ENCODE measurements at places on chromosomes 16 and 17.

DNA sequence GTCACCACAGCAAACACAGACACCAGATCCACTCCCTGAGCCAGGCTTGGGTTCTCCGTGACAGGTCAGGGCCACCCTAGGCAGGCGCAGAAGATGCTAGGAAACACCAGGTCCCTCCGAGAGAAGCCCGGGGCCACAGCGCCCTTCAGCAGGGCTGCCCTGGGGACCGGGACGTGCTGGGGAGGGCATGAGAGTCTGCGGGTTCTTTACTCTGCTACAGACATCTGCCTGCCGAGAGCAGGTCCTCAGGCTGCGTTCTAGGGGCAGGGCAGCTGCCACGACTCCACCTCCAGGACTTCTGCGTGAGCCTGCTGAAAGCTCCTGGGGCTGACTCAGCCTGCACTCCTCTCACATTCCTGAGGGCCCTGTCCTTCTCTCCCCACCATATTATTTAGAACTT lies 11.4 kb downstream of the MYLK3 start:
- no peak for DNase-seq

- DNase-seq: no peak
These were observed 2.2 kb downstream of the TOX3 start for GRCh38 chr16:52544703-52545102.

DNA sequence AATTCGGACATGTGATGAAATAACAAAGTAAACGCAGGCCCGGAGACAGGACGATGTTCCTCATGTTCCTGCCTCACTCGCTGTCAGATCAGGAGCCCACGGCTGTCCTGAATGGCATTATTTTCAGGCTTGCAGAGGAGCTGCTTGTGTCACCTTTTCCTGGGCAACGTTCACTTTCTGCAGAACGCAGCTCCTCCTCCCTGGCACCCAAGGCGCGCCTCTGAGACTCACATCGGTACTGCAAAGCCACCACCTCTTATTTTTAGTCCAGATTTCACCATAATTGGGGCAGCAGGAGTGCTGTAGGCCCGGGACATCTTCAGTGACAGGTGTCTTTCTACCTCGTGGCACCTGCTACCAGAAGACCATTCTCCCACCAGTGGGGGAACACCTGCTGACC lies 8.0 kb upstream of the C16orf96 start:
- DNase-seq: no peak

DNA sequence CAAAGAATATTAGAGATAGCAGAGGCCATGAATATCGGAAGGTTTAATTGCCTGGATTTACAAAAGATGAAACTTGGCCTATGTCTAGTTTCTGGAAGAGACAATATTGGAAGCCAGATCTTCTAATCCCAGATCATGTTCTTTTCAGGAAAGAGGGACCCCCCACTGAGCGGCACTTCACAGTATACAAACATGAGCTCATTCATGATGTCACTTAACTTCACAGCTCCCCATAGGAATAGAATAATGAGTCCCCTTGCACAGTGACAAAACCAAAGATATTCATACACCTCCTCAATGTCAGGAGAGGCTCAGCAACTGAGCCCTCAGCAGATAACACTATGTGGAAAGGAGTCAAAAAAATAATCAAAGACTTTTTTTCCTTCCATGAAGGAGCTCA lies 147.5 kb downstream of the CDH11 start:
- DNase-seq: no peak

DNA sequence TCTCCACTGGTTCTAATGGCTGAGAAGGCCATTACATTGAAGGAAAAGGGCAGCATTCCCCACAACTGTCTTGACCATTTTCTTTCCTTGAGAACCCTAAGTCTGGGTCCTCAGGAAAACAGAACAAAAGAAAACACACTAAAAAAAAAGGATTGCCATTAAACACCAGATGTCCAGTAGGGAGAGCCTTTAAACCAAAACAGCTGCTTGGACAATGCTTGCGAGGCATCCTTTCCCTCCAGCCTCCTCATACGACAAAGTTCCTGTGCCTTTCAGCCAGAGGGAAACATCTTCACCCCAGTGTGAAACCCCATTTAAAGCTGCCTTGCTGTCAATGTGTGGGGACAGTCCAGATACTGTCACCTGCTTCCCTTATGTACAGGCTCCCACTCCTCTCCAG lies 74.3 kb downstream of the MMD start:
- no peak for DNase-seq

DNA sequence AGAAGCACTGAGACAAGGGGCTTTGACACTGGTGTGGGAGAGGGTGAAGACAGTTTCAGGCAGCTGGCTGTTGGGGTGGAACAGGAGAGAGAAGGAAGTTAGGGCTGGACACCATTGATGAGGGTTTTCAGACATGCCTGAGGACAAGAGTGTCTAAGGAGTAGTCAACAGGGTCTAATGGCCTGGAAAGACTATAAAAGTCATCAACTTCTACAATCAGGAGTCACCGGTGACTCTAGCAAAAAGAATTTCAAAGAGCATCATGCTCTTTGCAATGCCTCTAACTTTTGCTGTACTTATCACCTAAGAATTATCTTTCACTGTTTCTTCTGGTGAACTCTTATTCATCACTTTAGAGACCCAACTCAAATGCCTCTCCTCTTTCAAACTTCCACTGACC lies 213.9 kb downstream of the C16orf78 start:
- no peak for DNase-seq

GRCh38 chr17:57397402-57397801 lies 141.1 kb downstream of the MSI2 start:
- DNase-seq: no peak

- no peak for DNase-seq
These were observed 161.4 kb upstream of the KCNJ16 start for GRCh38 chr17:69913616-69914015.

GRCh38 chr17:73546770-73547536 lies 97.3 kb downstream of the SDK2 start:
- no peak for DNase-seq

DNA sequence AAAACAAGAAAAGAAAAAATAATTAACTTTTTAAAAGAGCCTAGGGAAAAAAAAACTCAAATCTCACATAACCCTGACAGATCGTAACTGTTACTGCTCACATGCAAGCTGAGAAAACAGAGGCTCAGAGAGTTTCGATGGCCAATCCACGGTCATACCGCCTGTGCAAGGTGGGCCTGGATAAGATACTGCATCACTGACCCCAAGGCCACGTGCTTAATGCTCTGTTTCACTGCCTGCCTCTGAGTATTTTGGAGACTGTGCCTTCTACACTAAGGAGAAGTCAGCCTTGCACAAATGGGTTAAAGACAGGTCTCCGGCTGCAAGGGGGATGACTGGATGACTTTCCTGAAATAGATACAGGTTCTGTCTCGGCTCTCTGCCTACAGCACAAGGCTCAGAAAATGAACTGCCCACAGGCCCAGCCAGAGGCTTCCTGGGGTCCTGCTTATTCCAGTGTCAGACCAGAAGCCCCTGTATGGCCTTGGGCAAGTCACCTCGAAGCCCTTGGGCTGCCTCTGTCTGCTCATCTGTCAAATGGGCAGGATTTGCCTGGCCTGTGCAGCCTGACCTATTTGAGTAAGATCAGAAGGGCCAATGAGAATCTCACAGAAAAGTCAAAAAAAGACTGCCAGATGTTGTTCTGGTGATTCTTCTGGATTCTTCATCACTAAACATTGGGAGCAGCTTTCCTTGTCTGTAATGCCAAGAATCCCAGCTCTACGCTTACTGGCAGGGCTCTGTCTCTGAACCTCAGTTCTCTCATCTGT lies 25.8 kb downstream of the CNGB1 start:
- no peak for DNase-seq

DNA sequence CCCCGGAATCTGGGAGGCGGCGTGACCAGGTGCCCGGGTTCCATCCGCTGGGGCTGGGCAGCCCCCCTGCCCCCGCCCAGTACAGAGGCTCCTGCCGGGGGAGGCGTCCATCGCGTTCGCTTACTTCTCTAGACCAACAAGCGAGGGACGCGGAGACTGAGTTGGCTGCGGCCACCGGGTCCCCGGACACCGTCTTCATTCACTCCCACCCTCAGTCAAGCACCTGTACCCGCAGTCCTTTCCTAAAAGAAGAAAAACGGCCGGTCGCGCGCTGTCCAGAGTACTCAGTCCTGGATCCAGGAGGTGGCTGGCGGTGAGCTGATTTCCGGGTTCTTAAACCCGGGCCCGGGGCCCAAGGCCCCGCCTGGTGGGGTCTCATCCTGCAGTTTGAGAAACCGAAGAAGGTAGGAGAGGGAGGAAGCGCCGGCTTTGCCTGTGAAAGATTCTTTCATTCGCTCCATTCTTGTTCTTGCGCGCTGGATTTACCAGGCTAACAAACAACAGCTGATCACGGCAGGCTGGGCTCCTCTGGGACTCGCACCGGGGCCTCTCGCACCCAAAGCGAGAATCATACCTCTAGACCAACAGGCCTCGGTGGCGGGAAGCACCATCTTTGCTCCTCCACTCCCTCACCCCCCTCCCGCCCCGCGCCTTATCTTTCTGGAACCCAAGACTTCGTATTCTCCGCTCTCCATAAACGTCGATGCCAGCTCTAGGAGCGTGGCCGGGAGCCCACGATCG lies 17.4 kb upstream of the OR1F1 start:
- no peak for DNase-seq

- no peak for DNase-seq
These were observed 3.1 kb upstream of the PSMB10 start for GRCh38 chr16:67939507-67940445.

GRCh38 chr17:76382803-76383545 lies 1.4 kb upstream of the SPHK1 start:
- DNase-seq: no peak

DNA sequence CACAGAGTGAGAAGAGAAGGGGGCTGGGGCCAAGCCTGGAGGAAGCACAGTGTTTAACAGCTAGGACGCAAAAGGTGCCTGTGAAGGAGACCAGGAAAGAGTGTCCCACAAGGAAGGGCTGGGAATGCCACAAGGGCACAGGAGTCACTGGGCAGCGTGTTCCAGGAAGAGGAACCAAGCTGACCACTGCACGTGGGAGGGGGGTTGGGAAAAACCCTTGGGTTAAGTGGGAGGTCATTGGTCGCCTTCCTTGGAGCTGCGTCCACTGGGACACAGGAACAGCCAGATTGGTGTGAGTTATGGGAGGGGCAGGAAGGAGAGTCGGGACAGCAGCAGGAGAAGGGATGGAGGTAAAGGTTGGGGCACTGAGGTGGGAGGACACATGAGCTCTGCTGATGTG lies 12.9 kb downstream of the TTYH2 start:
- no peak for DNase-seq

DNA sequence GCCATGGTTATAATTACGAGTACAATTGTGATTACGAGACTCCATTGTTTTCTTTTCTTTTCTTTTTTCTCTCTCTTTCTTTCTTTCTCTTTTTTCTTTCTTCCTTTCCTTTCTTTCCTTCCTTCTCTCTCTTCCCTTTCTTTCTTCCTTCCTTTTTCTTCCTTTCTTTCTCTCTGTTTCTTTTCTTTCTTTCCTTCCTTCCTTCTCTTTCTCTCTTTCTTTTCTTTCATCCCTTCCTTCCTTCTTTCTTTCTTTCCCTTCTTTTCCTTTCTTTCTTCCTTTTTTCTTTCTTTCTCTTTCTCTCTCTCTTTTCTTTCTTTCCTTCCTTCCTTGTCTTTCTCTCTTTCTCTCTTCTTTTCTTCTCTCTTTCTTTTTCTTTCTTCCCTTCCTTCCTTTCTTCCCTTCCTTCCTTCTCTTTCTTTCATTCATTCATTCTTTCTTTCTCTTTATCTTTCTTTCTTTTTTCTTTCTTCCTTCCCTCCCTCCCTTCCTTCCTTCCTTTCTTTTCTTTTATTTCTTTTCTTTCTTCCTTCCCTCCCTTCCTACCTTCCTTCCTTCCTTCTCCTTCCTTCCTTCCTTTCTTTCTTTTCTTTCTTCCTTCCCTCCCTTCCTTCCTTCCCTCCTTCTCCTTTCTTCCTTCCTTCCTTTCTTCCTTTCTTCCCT lies 14.1 kb upstream of the NTN1 start:
- no peak for DNase-seq

- DNase-seq: peak; percentile 25
These were observed 709 bp upstream of the CD300LG start for GRCh38 chr17:43846221-43846712.

DNA sequence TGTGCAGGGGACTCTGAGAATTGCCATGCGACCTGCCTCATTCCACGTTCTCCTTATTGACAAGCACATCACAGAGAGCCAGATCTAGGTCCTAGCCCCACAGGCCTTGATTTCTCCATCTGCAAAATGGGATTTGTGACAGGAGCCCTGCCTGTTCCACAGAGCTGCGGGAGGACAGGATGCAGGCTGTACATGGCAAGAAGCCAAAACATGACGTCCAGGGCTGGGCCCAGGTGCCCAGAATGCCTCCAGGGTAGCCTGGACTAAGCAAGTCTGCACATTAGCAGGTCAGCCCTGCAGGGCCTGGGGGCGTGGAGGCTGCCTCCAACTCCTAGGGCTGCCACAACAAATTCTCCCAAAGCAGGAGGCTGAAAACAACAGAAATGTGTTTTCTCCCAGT lies 235.7 kb upstream of the SDK2 start:
- DNase-seq: no peak

DNA sequence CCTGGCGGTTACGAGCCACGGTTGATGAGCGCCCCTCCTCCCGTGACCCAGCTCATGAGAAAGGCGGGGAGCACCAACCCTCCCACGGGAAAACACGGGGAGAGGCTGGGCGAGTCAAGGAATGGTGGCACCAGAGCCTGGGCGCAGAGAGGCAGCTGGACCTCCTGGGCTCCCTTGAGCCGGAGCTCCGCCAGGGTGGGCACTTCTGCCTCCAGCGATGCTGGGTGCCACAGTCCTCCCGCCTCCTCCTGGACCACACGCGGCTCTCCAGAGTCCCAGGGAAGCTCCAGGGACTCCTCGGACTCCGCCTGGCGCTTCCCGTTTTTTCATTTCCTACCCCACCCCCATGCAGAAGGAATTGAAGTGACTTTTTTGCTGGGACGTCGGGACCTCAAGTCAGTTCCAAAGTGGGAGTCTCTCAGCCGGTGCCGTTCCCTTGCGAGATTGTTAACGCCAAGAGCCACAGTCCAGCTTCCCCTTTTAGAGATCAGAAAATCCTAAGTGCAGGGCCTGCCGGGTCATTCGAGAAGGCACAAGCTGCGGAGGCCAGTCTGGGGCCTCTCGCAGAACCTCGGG lies 6.6 kb upstream of the CBX8 start:
- no peak for DNase-seq

DNA sequence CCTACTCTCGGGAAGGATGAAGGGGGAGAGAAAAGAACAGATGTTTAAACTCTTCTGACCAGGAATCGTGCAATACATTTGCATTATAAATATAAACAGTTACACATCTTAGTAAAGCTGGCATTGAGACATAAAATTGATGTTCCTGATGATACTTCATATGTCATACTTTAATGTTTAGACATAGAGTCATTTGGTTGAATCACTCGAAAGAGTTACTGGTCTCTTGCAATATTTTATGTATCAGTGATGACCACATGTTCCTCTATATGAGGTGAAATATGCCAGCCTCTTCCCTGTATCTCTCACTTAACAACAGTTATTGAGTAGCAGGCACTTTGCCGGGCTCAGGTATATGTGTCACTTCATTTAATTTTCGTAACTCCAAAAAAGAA lies 49.7 kb upstream of the PMFBP1 start:
- DNase-seq: no peak

- DNase-seq: no peak
These were observed 1.5 kb downstream of the GRIN2A start for GRCh38 chr16:10180771-10181163.

DNA sequence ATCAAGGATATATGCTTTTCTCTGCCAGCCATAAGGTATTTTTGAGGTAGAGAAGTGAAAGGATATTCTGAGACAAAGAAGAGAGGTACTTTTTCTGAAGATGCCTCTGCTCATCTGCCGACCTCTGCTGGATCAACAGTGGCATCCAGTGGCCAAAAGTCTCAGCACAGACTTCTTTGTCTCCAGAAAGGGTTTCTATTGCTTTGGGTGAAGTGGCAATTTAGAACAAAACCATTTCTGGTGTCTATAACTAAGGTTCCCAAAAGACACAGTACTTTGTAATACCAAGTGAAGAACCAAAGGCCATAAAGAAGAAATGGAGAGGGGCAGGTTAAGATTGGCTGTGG lies 155.2 kb upstream of the C17orf78 start:
- DNase-seq: no peak

Measured in AG09319 (cell line).